Urinary bladder (tissue), 4 donors: ENCODE measurements at places on chromosomes 3 and 15. TPM values are rescaled to one million over a fixed set of nuclear protein-coding genes. Genes with fewer than 3 reads are reported as not detected.

UTS2B gene
- polyA plus RNA-seq, result 0.34 TPM

KNL1 gene
- polyA plus RNA-seq, result 0.35 TPM

DNA sequence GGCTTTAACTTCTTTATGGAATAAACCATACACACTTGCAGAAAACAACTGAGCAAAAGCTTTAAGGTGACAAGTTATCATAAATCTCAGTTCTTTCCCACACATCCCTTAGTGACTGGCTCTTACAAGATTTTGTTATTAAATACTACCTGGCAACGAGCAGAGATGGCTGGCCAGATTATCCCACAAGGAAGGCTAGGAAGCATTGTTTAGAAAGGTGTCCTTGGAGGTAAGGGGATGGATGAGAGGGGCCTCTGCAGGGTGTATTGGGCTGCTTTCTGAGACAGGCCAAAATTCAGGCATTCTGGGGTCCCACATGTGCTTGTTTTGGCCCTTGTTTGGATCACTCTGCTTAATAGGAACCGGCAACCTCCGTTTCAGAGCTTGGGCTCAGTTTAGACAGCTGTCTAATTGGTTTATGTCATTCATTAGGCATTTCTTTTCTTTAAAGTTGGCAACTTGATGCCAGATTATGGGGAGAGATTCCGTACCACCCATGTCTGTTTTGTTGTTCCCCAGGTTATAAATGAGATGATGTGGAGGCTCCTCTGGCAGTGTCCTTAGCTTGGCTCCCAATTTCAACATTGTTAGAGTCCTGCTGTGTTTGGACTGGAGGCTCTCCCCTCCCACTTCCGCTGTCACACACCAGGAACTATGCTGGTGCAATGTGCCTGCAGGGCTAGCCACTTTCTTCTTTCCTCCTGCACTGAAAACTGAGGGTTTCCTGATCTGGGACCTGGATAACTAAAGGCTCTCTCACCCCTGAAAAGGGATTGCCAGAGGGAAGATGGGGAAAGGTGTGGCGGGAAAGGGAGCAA lies 121.1 kb downstream of the TPRG1 start:
- DNase-seq, result no peak

AGBL1 gene
- not detected for polyA plus RNA-seq

DNA sequence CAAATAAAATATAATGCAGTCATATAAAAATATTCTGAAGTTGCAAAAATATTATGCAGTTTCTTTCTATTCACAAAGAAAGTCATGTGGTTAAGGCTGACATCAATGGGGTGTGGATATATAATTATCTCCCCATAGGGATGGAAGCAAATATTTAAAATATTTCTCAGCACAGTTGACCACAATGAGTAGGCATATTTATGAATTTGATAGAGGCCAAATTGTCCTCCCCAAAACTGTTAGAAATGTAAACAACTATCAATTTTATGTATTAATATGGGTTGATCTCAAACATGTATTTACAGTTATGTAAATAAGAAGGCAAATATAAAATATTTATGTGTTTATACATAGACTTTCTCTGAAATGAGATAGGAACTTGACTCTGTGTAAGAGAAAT lies 246.0 kb upstream of the CBLB start:
- DNase-seq, result no peak

DNA sequence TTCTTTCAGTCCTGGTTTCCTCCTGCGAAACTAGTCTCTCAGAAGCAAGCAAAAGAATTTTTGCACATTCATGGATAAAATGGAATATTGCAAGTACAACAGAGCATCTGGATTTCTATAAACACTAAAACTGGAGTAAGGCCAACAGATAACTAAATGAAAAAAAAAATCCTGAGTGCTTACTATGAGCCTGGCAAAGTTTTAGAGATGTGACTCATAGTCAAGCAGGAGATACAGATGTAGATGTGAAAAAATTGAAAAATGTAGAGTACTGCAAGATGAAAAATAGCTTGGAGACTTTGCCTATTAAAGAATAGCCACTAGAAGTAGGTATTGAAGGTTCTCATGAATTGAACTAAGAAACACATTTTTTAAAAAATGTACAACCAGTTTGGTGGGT lies 397.4 kb downstream of the OTOL1 start:
- DNase-seq, result no peak

GRCh38 chr3:41131224-41131623 lies 68.1 kb upstream of the CTNNB1 start:
- DNase-seq, result no peak

- no peak for DNase-seq
Measured at GRCh38 chr15:88574655-88575054, 28.2 kb upstream of the DET1 start.

DNA sequence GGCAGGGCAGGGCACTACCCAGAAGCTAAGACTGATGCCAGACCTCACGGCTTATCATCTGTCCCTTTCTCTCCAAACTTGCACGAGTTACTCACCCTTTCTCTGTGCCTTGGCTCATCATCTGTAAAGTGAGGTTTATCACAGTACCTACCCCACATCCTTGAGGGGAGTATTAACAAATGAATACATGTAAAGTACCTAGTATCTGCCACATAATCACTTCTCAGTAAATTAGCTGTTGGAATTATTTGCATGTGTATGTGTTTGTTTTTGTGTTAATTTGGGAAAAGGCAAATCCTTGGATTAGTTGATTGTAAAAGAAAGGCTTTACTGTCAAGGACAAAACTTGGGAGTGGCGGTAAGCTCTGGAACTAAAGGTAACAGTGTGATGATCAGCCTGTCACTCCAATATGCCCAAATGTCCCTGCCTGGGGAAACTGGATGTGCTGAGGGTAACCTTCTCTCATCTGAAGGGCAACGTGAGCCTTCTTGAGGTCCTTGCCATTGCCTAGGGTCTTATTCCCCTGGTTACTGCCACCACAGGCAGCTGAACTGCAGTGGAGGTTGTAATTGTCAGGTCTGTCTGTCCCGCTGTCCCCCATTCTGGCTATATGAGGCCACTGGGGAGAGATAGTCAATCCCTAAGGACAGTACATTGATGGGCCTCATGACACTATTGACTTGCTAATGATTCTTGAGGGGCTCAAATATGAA lies 269.4 kb downstream of the CLSTN2 start:
- DNase-seq, result no peak

ERICH6 gene
- not detected for polyA plus RNA-seq

DNA sequence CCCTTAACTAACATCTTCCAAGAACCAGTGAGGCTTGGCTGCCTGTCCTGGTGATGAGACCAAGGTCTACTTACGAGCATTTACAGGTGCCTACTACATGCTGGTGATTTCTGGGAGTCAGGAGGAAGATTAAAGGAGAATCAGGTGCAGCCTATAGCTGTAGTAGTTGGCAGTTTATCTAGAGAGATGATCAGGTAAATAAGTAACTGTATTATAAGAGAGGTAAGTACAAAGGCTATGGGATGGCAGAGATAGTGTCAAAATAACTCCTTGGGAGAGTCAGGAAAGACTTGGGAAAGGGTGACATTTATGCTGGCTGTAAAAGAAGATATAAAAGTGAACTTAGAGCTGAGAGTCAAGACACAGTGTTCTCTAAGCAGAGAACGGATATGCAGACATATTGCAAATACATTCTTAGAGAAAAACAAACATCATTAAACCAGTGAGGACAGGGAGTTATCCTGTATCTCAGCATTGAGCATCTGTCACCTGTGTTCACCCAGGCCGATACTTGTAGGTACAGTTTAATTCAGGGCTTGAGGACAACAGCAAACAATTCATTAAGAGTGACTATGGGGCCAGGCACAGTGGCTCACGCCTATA lies 49.7 kb upstream of the ACP3 start:
- no peak for DNase-seq

- no peak for DNase-seq
Measured at GRCh38 chr3:5010706-5011554, 31.7 kb downstream of the BHLHE40 start.
